ENCODE measurements at places on chromosomes 4 and X. TPM values are rescaled to one million over a fixed set of nuclear protein-coding genes. Genes with fewer than 3 reads are reported as not detected.

TSPAN7 gene
- 15.7 TPM for total RNA-seq

NXF2B gene
- total RNA-seq: 0.18 TPM

GPRASP3 gene
- total RNA-seq: 13.2 TPM

GABRE gene
- total RNA-seq: 11.7 TPM

NPNT gene
- total RNA-seq: 1.6 TPM

OPN1LW gene
- not detected for total RNA-seq

GUCY1A1 gene
- total RNA-seq: 0.20 TPM

TMEM271 gene
- total RNA-seq: 0.31 TPM

SPANXD gene
- total RNA-seq: not detected

DNA sequence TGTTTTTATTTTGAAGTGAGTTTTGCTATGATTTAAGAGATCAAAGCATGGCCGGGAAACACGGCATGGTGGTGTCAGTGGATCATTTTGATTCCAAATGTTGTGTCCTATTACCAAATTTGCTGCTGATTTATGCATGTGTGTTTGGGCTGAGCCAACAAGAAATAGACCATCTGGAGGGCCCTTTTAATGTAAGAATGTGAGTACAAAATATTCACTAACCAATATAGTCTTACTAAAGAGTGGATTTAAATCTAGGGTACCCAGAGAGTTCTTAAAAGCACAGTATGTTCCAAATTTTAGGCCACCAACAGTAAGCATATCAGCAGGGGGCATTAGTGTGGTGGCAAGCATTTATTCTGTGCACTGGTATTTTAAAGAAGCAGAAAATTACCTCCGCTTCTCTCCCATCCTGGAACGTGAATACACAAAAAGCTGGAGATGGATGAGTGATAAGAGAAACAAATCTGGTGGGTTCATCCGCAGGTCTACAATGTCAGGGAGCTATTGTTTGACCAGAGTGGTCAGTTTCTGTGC, 444.4 kb upstream of the IGFBP7 start:
- no peak for DNase-seq

DNA sequence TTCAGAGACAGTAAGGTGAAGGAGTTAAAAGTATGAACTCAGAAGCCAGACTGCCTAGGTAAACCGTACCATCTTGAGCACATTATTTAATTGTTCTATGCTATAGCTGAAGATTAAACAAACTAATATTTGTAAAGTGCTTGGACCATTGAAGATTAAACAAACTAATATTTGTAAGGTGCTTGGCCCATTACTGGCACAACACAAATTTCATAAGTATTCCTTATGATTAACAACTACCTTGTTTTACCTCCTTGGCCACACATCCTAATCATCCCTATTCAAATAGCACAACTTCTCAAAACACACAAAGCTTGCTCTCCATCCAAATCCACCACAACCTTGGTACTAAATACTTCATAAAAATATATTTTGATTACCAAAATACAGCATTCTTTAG, 137.0 kb downstream of the PPP3CA start:
- no peak for DNase-seq

GRCh38 chr4:163542275-163542674, 47.8 kb downstream of the TMA16 start:
- no peak for DNase-seq

GRCh38 chrX:69496183-69496582, 7.9 kb upstream of the NALF2 start:
- no peak for DNase-seq

DNA sequence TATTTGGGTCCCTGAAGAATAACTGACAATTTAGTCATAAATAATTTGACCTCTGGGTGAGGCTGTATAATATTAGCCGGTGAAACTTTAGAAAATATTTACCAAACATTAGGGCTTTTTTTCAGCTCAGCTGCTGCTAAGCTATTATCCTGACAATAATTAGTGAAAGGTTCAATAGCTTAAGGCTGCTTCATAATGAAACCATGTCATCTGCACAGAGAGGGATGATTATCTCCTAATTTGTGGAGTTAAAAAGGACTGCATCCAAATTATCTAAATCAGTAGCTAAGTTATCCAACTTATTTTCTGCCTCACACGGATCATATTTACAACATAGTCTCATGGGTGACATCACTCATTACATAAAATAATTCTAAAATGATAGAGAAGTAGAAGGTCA, 1249.8 kb downstream of the RAPGEF2 start:
- DNase-seq: no peak

- peak; percentile 37 for DNase-seq
These were observed at the start of gene CAPN6 for GRCh38 chrX:111270339-111270738. CAPN6 (minus strand) TSS chrX:111270483; CDS start chrX:111263936, 6,547 bp downstream.

DNA sequence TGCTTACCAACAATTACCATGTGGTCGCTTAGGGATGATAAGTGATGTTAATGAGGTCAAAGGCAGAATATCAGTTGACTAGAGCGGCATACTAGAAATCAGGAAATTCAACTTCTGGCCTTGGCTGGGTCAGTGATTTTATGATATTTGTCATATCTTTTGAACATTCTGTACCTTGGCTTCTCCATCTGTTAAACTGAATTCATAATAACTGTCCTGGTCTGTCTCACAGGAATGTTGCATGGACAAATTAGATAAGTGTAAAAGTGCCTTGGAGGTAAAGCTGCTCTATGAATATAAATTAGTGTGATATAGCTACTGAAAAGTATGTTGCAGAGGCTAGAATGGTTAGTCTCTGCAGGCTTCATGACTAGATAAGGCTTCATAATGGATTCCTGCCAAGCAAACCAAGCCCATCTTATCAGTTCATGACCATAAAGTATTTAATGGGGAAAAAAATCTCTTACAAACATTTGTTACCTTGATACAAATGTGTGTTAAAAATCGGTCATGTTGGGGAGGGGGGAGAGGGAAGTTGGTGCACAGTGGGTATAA, 104.6 kb upstream of the BMPR1B start:
- DNase-seq: no peak

- no peak for DNase-seq
These were observed 29.0 kb upstream of the ERVMER34-1 start for GRCh38 chr4:52780206-52780605.

DNA sequence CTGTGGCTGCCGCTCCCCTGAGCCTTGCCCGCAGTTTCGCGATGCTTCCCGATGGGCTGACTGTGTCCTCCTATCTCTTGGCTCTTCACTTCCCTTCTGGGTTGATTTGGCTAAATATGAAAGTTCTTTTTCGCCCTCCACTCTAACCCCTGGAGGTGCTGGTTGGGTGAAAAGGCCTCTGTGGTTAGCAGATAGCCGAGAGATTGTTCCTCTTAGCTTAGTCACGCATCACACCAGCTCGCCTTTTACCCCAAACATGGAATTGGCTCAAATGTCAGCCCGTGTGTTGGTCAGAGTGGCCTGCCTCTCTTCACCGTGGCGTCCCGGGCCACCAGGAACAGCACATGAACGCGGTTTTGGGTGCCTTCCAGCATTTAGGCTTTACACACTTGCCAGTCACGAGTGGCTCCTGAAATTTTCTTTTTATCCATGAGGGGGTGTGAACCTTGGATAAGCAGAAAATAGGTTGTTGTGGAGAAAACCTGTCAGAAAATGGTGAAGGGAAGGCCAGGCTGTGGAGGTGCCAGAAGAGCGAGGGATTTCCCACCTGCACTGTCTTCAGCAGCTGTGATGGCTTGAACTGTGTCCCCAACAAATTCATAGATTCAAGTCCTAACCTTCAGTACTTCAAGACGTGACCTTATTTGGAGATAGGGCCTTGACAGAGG, 8.9 kb downstream of the CLCN4 start:
- DNase-seq: no peak

- no peak for DNase-seq
These were observed 26.2 kb downstream of the GRIA3 start for GRCh38 chrX:123210252-123210651.

DNA sequence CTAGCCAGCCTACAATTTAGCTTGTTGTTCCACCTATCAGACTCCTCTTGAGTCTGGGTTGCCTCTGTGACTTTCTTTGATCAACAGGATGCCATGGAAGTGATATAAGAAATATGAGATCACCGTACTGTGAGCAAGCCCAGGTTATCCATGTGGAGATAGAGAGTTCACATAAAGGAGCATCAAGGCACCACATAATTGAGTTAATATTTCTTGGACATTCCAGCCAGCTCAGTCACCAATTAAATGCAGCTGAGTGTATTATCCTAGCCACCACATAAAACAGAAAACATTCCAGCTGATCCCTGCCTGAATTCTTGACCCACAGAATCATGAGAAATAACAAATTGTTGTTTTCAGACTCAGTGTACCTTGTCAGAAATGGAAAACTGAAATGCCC, 253.6 kb downstream of the PPP1R2C start:
- no peak for DNase-seq

- no peak for DNase-seq
These were observed 71.0 kb upstream of the BMP2K start for GRCh38 chr4:78704981-78705683.

GRCh38 chr4:3365871-3366842, 73.3 kb downstream of the RGS12 start:
- DNase-seq: no peak

DNA sequence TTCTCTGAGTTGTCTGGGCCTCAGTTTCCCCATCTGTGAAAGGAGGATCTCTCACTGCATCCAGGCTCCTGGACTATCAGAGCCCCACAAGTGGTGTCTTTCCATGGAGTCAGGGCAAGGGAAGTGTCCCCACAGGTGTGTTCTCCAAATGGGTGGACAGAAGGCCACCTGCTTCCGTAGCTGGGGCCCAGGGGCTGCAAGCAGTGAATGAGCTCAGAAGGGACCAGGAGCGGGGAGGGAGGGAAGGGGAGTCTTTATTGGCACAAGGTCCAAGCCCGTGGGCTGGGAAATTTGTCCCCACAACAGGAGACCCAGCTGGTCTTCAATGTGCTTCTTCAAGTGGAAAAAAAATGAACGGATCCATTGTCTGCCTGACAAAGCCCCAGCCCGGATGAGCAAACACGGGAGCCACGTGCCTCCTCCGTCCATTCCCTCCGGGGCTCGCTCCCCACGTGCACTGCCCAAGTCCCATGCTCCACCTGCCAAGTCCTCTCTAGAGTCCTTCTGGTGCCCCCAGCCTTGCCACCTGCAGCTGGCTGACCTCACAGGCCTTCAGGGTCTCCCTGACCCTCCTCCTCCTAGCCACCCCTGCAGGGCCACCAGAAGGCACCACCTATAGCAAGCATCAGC, 72.0 kb downstream of the JAKMIP1 start:
- no peak for DNase-seq

Measured in WTC11 (cell line).